Epithelial cell of alveolus of lung (primary cell): ENCODE measurements at places on chromosomes 13 and 19. TPM values are rescaled to one million over a fixed set of nuclear protein-coding genes. Genes with fewer than 3 reads are reported as not detected.

CILP2 gene
- 0.52 and 6.0 TPM in 2 replicates for total RNA-seq

SOX1 gene
- not detected in 2 replicates for total RNA-seq

PALM gene
- total RNA-seq = 15.9 and 83.0 TPM in 2 replicates

ZNF85 gene
- 3.1 and 10.1 TPM in 2 replicates for total RNA-seq

NECTIN2 gene
- total RNA-seq = 164 and 177 TPM in 2 replicates

HIF3A gene
- 17.7 and 36.8 TPM in 2 replicates for total RNA-seq

VSTM1 gene
- not detected in 2 replicates for total RNA-seq

CBARP gene
- 1.9 and 4.5 TPM in 2 replicates for total RNA-seq

BRME1 gene
- 0.26 TPM in 1 of 2 replicates, not detected in the other for total RNA-seq
